ENCODE measurements at places on chromosomes 7 and 10.
A peak's percentile ranks its signal among the peaks of the same experiment; 100 is the strongest.

DNA sequence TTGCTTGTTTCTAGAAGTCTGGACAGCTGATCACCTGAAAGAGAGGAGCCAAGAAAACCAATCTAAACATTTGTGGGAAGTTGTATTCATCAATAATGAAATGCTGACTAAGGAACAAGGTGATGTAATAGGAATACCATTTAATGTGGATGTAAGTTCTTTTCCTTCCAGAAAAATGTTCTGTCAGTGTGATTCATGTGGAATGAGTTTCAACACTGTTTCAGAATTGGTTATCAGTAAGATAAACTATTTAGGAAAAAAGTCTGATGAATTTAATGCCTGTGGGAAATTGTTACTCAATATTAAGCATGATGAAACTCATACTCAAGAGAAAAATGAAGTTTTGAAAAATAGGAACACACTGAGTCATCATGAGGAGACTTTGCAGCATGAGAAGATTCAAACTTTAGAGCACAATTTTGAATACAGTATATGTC, 39.8 kb upstream of the ZNF37A start:
- DNase-seq, result peak; percentile 69

- no peak for DNase-seq
Measured at GRCh38 chr10:129411772-129412171, 55.3 kb upstream of the MGMT start.

GRCh38 chr7:116630932-116631671, 40.9 kb upstream of the MET start:
- DNase-seq, result peak; percentile 67

- DNase-seq, result no peak
Measured at GRCh38 chr10:73376679-73377078, 18.0 kb upstream of the CFAP70 start.

GRCh38 chr7:133776266-133776665, 350.9 kb upstream of the LRGUK start:
- no peak for DNase-seq

GRCh38 chr7:148264933-148265557, 325.5 kb upstream of the C7orf33 start:
- peak; percentile 13 for DNase-seq

DNA sequence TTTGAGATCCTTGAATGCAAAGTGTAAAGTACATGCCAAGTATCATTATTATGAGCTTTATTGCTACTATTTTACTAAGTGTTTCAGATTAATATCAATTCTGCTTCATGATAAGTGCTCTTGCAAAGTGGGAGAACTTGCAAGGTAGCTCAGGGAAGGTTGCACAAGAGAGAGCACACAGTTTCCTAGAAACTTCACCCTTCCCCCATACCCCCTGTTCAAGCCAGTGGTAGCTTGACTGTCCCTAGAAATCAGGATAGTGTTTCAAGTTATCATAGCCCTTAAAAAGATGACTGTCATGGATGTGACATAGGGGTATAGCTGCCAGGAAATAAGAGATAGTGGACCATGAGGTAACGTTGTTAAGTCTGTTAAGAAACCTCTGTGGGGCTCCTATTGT, 251.5 kb downstream of the TRIL start:
- DNase-seq, result no peak

- DNase-seq, result peak; percentile 69
Measured at GRCh38 chr7:40673285-40673684, 538.5 kb downstream of the SUGCT start.

GRCh38 chr7:138515001-138515528, 55.0 kb downstream of the TRIM24 start:
- DNase-seq, result no peak

DNA sequence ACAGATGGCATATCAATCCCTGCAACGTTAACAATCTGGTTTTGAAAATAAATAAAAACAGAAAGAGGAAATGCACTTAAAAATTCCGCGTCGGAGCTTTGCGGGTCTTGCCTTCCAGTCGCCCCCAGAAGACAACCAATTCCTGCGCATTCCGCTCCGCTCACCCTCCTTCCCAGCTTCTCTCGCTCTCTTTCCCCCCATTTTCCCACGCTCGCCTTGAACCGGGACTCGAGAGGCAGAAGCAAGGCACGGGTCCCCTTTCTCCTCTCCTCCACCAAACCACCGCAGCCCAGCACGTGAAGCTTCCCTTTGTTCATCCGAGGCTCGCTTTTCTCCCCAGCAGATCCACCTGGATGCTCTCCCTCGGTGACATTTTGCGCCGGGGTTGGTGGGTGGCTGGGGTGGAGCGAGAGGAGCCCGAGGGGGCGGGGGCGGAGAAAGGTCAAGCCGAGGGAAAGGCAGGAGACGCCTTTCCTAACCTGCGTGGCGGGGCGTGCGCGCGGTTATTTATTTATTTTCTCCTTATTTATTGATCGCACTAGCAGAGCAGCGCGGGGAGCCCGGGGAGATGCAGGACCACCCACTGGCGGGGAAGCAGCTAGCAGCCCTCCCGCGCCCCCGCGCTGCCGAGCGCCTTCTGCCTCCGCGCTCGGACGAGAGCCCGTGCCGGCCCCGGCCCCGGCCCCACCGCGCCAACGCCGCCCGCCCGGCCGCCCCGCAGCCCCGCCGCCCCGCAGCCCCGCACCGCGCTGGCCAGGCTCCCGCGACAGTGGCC, at the start of gene KCND2:
Gene KCND2 (plus strand): TSS at position 475 of the 775 bp plus-strand sequence.
- DNase-seq, result no peak

GRCh38 chr10:70777063-70777875, 7.9 kb downstream of the TBATA start:
- no peak for DNase-seq

DNA sequence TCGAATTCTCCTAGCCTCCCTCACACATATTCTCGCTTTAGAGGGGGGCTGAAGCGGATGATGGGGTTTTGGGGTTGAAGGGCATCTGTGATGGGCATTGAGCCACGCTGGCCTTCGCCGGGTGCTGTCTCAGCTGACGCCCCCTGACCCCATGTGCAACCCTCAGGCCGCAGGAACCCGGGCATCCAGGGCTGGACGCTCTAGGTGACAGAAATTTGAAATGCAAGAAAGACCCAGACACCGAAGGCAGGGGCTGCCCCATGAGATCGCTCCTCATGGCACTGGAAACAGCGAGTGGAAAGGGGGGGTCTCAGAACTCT, 664 bp upstream of the C10orf88 start:
- DNase-seq, result no peak

DNA sequence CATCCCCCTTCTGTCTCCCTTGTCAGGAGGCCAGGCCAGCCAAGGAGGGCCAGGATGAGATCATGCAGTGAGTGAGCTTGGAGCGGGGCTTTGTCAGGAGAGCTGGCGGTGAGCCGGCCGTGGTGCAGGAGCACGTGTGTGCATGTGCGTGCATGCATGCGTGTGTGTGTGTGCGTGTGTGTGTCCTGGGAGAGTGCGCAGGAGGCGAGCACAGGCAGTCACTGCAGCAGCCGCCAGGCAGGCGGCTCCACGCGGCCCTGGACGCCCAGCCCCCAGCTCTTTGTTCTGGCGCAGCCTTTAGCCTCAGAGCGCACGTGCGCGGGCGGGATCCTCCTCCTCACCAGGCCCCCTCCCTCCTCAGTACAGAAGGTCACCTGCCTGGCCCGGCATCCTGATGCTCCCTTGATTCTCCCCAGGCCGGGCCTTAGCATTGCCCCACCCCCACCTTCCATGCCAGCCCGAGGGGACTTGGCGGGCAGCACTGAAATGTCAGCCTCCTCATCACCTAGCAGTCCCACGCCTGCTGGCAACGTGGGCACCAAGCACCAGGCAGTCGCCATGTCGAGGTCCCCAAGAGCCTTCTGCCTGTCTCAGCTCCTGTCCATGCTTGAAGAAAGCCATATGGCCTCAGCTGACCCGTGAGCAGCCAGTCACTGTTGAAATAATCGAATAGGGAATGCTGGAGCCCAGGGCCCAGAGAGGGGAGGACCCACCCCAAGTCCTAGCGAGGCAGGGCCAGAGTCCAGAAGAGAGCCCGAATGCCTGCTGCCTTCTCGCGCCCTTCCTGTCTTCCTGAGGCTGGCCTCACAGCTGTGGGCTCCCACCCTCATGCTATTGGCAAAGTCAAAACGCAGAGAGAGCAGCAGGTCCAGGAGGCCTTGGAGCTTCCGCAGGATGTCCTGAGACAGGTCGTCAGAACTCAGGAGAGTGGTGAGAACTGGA, 125.9 kb upstream of the PPIF start:
- no peak for DNase-seq

DNA sequence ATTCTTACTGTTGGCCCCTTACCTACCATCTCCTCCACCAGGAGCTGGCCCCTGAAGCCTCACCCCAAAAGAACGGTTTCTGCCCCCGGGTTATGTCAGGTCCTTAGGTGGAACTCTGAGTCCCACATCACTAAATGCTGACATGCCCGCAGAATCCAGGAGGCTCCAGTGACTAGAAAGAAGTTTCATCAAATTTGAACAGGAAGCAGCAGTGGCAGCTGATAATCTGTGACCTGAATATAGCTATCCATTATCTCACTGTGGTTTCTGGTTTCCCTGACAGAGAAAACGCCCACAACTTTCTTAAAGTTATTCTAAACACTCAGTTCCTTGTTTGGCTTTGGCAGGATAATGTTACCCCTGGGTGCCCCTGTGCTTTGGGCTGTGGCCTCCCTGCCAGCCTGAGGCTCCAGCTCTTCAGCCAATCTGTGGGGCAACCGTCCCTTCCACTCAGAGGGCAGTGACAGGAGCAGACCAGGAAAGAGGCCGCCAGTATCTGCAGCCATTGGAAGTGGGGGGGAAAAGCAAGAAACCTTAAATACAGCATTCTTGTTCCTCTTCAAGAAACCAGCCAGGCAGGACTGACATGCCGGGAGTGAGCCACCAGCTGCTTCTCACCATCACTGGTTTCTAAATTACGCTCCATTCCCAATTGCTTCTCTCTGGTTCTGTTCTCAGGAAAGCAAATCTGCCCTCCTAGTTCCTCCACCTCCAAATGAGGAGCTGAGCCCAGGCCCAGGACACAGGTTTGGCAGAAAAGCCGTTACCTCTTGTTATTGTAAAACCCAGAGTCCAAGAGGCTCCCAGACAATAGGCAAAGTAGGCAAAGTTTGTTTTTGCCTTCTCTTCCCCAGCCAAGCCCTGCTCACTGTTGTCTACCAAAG, 41.2 kb upstream of the VCL start:
- DNase-seq, result peak; percentile 48

DNA sequence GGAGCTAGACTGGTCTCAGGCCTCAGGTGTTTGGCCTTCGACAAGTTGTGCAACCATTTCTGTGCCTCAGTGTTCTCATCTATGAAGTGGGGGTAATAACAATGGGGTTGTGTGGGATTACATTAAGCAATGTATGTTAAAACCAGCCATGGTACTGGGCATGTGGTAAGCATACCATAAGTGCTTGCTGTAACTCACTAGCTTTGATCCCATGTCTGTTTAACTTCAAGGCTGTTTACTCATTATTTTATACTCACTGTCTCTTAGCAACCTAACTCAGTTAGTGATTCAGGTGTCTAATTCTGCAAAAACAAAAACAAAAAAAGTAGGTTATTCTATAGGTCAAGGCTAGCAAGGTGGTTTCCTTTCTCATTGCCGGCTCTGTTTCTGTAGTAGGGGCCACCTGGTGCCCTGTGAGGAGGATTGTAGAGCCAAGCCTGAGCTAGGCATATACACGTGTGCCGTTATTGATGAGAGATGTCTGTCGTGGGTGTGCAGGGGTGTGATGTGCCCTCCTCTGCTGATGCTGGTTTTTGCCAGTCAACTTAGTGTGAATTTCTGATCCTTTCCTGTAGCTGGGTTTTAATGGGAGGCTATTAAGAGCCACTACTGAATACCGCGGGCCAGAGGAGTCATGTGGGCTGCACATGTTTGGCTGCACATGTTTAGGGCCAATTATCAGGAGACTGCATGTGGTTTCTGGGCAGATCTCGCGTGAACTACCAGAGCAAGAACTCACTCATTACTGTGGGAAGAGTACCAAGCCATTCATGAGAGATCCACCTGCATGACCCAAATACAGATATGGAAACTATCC, 56.2 kb downstream of the EEPD1 start:
- no peak for DNase-seq

DNA sequence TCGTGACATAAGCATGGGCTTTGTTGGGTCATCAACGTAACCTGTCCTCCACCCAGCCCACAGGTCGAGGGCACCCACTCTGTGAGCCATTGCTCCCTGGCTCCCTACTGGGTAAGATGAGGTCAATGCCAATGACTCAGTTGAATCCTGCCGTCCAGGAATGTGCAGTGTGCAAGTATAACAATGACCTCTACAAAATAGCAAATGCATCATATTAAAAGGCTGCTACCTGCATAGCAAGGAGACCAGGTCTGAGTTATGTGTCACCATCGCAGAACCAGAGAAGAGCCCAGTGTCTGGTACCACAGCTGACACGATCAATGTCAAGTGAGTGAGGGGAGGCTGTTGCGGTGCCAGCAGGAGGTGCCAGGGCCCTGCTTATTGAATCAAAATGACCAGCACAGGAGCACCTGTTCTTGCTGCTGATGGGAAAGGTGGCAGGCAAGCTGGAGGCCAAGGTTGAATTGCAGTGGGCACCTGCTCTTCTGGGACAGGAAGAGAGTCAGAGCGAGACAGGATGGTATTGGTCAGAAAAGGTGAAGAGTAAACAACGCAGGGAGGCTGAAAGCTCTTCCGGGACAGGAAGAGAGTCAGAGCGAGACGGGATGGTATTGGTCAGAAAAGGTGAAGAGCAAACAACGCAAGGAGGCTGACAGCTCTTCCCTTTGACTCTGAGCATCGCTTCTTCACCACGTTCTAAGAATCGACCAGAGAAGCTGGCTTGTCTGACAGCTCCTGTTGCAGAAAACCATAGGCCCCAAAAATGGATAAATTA, 108.7 kb upstream of the ADAM12 start:
- DNase-seq, result no peak

- no peak for DNase-seq
Measured at GRCh38 chr10:37638569-37638968, 218.8 kb downstream of the ZNF248 start.

GRCh38 chr10:66535439-66535838, 390.4 kb upstream of the LRRTM3 start:
- no peak for DNase-seq

DNA sequence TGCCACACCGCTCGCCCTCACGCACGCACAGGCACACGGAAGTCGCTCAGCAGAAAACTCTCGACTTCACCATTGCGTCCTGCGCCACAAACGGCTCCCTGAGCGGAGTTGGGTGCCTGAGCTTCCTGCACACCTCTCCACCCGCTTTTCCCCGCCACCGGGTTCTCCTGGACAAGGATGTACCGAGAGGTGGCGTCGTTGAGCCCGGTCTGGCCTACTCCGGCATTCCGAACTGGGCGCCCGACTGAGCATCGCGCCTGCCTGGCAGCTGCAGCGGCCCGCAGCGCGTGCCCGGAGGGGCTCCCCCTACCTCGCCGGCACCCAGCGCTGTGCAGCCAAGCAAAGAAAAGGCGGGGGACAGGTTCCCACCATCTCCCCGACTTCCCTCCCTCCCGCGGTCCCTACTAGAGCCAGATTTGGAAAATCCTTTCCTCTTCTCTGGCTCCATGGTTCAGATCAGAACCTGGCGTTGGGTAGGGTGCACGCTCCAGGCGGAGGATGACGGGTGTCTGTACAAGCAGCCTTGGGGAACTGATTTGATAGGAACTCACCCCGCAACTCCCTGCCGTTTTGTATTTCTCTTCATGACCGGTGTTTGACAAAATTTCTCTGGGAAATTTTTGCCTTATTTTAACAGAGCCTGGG, 1.7 kb downstream of the SORCS3 start:
- peak; percentile 46 for DNase-seq
